ENCODE measurements at places on chromosomes 11 and 22.

- DNase-seq = no peak
Measured at GRCh38 chr11:65504674-65505465, 6.0 kb downstream of the MALAT1 start.

GRCh38 chr11:108796551-108796950 is 131.7 kb downstream of the DDX10 start:
- DNase-seq = no peak

DNA sequence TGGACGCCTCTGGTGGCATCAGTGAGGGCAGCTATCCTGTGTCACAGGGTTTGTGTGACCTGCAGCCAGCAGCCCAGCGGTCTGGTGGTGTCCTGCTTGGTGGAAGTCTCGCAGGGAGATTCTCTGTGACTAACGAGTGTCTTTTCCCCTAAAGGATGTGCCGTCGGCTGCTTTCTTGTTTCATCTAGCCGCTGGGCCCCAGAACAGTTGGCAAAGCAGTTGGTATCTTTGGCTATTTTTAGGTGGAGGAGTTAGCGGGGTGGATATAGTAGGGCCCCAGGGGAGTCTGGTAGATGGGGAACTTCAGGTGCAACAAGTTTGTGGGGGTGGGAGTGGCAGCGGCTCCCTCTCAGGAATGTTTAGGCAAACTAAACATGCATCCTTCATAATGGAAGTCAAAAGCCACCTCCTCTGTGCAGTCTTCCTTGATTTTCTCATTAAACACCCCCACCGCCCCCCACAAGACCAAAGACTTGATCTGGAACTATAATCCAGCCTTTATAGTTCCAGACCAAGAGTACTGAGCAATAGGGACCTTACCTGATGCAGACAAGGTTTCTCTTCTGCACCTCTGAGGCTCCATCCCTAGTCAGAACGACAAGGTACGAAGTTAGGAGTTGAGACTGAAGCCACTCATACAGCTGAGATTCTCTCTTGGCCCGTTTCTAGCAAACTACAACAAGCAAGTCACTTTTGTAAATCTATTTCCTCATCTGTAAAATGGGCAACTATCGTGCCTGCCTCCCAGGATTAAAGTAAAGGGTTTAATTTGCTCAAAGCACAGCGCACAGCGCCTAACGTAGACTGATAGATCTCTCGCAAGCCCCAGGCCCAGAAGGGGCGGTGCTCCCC is 1.1 kb upstream of the PELI3 start:
- DNase-seq = no peak

- no peak for DNase-seq
Measured at GRCh38 chr11:105738986-105739795, 129.3 kb downstream of the GRIA4 start.

GRCh38 chr22:29907753-29908515 is 25.0 kb downstream of the MTMR3 start:
- DNase-seq = no peak

DNA sequence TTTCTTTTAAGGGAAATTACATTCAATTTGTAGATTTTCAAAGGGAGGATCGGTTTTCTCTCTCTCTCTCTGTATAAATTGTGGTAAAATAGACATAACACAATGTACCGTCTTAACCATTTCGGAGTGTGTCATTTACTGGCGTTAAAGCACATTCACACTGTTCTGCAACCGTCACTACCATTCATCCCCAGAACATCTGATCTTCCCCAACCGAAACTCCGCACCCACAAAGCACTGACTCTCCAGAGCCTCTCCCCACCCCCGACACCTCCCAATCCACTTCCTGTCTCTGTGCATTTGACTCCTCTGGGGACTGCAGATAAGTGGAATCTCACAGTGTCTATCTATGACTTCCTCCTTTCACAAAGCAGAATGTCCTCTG is 15.9 kb upstream of the GRAMD4 start:
- no peak for DNase-seq

DNA sequence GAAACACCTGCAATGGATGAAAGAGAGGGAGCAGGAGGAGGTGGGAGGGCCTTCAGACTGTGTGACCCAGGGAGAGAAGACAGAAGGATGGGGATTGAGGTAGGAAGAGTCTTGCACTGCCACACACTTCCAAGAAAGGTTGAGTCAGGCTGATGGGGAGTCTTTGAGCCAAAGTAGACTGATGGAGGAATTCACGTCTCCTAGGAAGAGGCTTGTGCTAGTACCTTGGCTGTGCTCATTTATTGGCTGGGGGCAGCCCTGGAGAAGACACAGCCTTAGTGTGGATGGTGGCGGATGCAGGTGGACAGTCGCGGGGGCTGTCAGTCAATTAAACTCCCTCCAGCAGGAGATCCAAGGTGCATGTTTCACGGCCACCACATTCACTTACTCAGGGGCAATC is 16.2 kb upstream of the ACCSL start:
- DNase-seq = no peak

GRCh38 chr11:9028581-9028980 is 24.8 kb upstream of the NRIP3 start:
- DNase-seq = no peak

DNA sequence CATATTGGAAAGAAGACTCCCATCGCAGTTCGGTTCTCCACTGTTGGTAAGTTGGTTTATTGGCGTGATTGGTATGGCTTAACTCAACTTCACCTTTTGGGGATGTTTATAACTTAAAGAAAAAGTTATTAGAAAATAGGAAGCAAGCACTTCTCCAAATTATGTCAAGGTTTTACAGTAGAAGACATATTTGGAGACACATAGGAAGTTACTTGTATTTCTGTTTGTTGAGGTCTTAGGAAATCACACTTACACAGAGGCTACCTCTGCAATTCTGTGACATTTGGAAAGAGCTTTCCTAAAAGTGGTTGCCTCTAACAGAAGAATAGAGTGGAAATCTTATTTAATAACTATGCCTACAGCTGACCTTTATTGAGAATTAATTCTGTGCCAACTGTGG is 12.3 kb downstream of the CAT start:
- no peak for DNase-seq

DNA sequence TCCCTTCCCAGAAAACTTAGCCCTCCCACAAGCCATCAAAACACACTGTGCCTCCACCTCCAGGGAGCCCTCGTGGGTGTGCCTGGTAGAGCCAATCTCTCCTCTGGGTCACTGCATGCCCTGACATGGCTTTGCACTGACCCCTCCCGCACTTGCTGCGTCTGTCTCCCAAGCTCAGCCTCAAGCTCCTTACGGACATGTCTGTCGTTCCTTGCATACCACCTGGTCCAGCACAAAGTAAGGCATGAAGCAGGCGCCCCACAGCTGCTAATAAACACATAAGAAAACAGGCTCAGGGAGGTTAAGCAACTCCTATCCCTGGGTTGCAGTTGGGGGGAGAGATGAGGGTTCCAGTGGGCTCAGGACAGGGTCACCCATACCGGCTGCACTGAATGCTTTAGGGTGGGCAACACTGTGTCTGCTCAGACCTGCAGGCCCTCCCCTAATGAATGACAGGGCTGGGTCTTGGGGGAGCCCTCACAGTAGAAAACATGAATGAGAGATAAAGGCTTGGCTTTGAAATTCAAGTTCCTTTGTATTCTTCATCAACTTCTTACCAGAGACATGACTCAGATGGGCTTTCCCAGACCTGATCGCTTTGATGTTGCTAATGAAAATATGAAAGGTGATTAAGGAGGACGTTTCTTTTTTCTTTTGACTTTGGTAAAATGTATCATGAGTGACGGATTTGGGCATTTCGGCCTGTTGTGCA is 38.0 kb downstream of the PHF21B start:
- no peak for DNase-seq

GRCh38 chr11:43943372-43943930 is 1.0 kb downstream of the C11orf96 start:
- DNase-seq = no peak

DNA sequence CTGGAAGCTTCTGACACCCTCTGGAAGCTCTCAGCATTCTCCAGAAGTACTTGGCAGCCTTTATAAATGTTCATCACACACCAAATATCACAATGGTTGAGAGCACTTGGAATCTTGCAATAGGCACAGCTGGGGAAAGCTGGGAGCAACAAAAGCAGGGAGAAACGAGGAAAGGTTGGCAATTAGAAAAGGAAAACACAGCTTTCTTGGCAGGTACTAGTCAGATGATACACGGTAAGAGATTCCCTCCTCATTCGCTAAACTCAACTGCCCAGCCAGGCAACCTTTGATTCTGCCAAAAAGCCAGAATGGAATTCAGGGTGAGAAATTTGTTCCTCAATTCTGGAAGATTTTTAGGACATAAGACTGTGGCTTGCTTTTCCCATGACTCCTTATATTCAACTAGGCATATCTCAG is 576.9 kb upstream of the ANO5 start:
- no peak for DNase-seq

DNA sequence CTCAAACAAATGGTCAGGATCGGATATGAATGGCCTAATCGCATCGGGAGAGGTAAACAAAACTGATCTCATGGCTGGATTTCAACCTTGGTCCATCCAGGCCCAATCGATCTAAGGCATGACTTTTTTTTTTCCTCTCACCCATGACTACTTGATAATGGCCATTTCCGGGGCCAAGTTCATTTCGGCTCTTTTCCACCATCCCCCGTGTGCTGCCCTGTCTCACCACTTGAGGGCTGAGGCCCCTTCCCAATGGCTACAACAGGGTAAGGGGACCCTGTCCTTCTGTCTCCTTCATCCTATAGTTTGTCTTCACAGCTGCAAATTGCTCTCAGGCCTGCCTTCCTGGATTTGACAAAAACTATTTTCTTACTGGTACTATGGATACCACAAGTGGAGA is 26.7 kb downstream of the GRAP2 start:
- no peak for DNase-seq

GRCh38 chr11:73268671-73269271 is 3.4 kb upstream of the P2RY6 start:
- no peak for DNase-seq

DNA sequence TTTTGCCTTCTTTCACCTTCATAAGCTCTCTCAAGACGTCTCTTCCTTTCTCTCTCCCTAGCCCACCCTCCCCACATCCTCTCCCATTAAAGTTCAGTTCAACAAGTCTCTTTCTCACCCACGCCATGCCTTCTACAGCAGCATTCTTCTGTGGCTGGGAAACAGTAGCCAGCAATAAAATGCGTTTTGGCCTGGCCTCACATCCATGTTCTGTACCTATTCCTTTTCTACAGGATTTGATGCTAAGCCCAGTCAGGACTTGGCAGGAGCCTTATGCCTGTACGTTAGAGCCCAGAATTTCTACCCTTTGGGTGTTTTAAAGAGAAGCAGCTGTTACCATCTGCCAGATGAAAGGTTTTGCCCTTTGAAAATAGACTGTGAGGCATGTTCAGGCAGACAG is 7.1 kb upstream of the CD44 start:
- no peak for DNase-seq

- DNase-seq = no peak
Measured at GRCh38 chr11:3093281-3094191, 36.3 kb upstream of the CARS1 start.

GRCh38 chr22:50307890-50308596 is 597 bp upstream of the PLXNB2 start:
- DNase-seq = no peak

GRCh38 chr22:22201185-22201929 is 43.2 kb upstream of the VPREB1 start:
- DNase-seq = no peak

GRCh38 chr22:39185601-39186012 is 33.1 kb upstream of the CBX7 start:
- no peak for DNase-seq

DNA sequence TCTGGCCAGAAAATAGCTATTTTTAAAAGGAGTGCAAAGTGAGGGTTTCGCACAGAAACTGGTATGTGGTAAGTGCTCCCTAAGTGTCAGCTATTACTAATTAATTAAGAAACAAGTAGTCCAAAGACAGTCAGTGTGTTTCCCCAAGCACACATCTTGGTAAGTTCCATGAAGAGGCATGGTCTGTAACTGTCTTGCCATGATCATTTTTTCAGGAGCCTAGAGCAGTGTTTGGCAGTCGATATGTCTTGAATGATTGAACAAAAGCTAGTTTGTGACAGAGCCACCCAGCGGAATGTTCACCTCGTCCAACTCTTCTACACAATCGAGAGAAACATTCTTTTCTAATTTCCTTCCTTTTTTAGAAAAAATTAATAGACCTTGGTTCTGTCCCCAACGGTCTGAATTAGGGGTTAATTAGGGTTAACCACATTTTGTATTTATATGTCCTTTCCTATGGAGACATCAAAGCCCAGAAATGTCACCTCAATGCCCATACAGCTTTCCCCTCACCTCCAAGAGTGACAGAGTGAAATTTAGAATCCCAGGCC is 57.6 kb upstream of the FTH1 start:
- no peak for DNase-seq

DNA sequence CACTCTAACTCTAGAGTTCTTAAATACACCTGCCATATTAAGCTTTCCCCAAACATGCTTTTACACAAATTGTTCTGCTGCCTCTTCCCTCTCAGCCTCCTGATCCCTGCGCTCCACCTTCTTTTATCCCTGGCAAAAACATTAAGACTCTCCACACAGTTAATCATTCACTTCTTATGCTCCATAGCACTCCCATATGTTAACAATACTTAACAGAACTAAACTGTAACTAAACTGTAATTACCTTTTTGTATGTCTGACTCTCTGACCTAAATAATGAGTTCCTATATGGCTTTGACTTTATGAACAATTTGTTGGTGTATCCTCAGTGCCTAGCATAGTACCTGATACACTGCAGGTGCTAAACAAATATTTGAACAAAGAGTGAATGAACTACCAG is 71.8 kb downstream of the BTBD10 start:
- DNase-seq = no peak

DNA sequence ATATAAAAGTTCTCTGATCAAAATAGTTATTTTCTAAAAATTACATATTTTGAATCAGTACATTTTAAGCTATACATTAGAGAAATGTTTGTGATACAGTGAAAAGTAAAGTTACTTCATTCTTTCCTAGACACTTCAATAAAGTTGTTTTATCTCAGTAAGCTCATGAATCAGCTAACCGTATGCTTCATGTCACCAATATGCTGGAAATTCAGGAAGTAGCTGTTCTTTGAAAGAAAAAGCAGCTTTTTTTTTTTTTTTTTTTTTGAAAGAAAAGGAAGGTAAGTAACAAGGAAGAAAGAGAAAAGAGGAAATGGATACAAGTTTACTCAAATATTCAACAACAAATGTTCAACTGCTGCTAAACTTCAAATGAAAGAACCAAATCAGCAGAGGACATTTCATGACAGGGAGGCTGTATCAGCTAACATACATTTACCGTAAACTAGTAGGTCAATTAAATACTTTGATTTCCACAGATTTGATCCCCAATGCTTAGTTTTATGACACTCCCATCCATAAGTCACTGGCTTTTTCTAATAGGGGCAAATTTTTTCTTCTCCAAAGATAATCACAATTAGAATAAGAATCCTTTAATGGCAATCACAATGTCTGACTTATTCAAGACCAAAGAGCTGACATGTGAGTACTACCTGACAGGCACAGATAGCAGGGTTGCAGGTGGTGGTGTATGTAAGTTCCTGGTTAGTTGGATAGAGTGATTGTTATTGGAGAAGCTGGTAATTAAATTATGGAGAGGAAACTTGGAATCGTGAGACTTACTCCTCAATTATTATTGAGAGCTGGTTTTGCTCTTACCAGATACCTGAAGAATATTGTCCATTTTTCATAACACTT is 754 bp downstream of the OR52A1 start:
- no peak for DNase-seq

- peak; percentile 51 for DNase-seq
Measured at GRCh38 chr11:123511037-123511870, 81.2 kb downstream of the GRAMD1B start.

All from stimulated activated CD8-positive, alpha-beta memory T cell treated with anti-CD3 and anti-CD28 coated beads, Interleukin-15, amount 100 ng/mL, for 24 hours (primary cell).